LHCN-M2 (cell line): ENCODE measurements at places on chromosomes 7 and 10. TPM values are rescaled to one million over a fixed set of nuclear protein-coding genes. Genes with fewer than 3 reads are reported as not detected.

GRCh38 chr10:60863796-60864195 is 80.2 kb downstream of the RHOBTB1 start:
- DNase-seq, result no peak

Gene OR2A12
- not detected in 2 replicates for total RNA-seq

Gene ZKSCAN1
- 19.0 and 21.2 TPM in 2 replicates for total RNA-seq

Gene NUDT13
- 2.9 TPM in 2 replicates for total RNA-seq

Gene EPHB4
- total RNA-seq, result 84.2 and 92.0 TPM in 2 replicates
